ENCODE measurements at places on chromosomes 2 and 18.

- DNase-seq = no peak
These were observed 9.0 kb downstream of the REL start for GRCh38 chr2:60890393-60890707.

GRCh38 chr2:126849991-126850535, 48.6 kb upstream of the TEX51 start:
- no peak for DNase-seq

DNA sequence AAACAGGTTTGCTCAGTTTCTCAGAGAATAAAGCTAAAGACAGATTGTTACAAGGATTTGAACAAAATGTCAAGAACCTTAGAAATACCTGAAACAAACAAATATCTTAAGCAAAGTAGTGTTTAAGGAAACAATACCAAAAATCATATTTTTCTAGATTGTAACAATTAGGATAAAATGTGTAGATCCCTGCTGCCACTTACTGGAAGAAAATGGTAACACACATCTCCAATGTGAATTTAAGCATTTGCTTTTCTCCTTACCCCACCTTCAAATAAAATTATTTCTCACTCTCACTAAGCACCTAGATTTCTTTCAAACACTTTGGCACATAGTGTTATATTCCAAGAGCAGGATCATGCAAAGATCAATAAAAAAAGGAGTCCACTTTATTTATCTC, 34.9 kb downstream of the SUCLG1 start:
- no peak for DNase-seq

GRCh38 chr2:27701676-27702075, 38.0 kb downstream of the SLC4A1AP start:
- DNase-seq = no peak

DNA sequence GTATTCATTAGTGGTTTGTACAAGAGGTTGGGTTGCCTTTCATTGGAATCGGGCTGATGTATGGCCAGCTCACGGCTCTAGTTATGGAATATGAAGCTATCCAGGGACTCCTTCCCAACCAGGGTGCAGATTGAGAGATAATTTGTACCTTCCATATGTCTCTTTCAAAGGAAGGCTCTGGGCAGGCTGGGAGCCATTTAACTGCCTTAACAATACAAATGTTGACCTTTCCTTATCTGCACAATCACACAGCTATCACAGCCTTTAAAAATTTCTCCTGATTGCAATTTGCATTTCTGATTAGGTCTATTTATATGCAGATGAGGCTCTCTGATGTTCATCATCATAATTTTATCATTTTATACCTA, 58.7 kb downstream of the MYO3B start:
- DNase-seq = no peak

DNA sequence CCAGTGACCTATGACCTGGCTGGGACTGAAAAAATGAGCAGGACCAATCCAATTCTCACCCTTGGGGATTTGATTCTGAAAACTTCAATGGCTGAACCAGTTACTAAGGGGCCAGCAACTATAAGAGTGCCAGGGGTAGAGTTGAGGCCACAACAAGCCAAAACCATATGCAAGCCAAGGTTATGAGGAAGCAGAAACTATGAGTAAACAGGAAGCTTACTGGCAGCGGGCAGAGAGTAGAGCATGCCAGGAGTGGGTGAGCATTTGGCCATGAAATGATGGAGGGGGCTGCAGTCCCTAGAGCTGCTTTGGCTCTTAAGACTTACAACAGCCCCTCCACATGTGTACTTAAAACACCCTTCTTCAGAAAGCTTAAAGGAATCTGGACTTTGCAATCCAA, 82.4 kb downstream of the RBMS1 start:
- no peak for DNase-seq

GRCh38 chr2:158990397-158991214, 22.2 kb downstream of the TANC1 start:
- no peak for DNase-seq

DNA sequence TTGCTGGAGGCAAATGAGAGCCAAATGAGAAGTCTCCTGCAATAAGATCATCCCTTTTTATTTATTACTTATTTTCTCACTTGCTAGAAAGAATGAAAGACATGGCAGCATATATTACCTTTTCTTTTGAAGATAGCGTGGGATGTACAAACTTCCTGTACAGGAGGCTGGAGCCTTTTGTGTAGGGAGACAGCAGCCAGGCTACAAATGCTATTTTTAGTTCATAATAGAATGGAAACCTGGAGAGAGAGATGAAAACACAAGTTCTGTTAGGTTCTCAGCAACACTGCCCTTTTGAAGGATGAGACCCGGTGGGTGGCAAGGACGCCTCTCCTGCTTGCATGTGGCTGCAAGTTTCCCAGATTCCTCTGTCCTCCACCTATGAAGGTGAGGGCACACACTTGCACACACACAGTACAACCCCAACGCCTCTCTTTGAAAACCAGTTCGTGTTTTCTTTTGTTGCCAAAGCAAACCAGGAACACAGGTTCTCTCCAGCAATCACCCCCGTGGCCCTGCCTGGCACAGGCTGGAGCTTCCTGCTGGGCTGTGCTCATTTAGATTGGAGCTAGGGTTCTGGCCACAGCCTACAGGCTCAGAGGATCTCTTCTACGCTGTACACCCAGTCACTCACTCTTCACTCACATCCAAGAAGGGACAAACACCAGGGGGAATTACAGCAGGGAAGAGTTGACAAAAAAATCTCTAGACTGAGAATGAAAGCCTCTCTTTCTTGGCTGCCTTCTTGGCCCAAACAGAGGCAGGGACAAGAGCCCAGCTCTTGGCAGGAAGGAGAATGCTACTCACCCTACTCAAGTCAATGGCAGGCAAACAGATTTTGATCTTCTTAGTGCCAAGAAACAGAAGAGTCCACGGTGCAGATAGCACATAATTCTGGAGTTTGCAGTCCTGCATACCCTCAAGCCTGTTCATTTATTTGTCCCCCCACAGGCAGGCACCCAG, 55.6 kb downstream of the MRPL35 start:
- no peak for DNase-seq

DNA sequence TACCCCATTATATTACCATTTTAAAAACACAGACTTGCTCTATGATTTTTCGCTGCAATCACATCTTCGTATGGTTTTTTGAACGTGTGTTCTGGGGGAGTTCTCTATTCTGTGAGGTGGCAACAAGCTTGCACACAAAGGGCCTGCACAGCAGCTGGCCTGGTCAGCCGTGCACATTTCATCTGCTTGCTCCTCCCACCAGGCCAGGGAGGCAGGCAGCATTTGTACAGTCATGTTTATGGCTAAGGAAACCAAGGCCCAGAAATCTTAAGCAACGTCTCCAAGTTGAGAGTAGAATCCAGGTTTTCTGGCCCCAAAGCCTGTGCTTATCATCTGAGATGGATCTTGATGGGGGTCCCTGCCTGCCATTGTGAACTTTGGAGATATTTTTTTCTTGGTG, 106.4 kb upstream of the SMIM21 start:
- DNase-seq = no peak

GRCh38 chr2:230957756-230958391, 32.8 kb upstream of the GPR55 start:
- DNase-seq = no peak

DNA sequence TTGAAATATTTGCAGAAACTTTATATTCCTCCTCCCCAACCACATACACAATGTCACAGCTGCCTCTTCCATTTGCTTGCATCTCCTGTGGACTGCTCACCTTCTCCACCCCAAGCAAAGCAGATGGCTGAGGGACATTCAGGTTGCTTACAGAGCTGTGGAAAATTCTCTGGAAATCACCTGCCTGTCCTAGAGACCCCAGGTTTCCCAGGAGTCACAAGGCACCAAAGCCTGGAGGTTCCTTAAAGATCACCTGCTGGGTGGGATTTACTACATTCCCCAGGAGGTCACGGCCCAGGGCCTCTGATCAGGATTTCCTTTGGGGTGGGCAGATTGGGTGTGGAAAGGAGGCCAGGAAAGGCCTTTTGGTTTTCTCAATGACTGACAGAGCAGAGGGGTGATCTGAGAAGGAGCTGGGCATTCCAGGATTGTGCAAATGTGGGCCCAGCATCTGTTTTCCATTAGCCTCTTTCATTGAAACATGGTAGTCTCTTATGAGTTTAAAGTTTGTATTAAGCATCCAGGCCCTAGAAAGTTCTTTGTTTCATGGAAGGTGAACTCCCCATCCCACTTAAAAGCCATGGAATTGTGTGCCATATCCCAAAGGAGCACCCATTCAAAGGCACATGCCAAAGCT, 410.7 kb upstream of the TNP1 start:
- DNase-seq = no peak

DNA sequence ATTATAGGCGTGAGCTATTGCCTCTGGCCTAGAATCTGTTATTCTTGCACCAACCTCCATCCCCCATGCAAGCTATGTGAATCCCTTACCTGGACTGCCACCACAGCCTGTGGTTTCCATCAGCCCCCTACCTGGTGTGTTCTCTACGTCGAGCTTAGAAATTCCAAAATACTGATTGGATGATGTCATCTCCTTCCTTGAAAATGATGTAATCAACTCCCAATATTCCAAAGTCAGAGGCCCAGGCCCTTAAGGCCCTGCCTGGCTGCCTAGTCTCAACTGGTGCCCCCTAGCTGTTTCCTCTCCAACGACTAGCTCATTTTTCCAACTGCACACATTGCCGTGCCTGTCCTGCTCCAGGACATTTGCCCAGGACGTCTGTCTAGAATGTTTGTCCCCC, 41.3 kb upstream of the GBX2 start:
- no peak for DNase-seq

DNA sequence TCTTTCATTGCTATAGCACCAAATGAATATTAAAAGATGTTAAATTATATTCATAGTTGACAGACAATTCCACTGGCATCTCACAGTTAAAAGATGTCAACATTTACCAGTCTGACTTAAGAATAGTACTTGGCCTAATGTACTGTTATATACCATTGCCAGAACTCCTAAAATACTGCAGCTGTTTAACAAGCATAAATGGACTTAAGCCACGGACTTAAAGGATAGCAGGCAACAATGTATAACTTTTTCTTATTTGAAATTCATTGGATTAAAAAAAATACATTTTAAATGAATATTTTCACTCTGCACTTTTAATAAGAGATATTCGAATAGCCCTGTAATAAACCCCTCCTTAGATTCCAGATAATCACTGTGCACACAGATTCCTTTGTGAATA, 3.8 kb downstream of the TCF4 start:
- no peak for DNase-seq

GRCh38 chr18:46917803-46918600, 600 bp downstream of the KATNAL2 start:
- DNase-seq = peak; percentile 39

DNA sequence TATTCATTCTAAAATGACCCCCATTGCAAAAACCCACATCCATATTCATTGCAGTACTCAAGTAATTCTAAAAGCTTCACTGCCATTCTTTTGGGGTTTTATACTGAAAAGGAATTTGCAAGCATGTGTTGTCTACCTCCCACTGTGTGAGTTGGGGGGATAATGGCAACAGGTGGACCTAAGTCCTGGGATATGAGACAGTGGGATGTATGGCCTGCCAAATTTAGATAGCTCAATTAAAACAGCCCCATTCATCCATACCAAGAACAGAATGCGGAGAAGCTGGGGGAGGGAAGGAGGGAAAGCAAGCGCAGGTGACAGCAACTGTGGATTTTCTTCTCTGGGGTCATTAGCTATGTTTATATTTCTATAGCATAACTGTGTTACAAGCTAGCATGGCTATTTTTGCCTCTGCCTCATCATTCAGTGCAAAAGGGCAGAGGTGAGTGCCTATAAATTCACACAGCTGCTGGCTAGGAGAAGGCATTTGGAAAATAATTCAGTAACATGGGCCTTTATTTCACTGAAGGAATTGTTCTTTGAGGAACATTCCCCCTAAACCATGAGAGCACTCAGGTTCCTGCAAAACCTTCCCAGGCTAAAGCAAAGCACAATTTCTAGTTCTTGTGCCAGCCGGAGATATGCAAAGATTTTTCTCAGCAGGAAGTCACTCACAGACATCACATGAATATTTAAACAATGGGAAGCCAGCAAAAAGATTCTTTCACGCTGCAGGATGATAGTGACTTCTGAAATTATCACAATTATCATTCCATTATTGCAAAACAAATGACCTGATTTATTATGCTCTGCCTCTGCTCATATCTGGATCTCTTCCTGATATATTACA, 393.9 kb upstream of the ACVR2A start:
- DNase-seq = no peak

GRCh38 chr2:195458936-195459335, 198.1 kb upstream of the SLC39A10 start:
- DNase-seq = no peak

GRCh38 chr2:163553601-163554000, 182.2 kb downstream of the FIGN start:
- no peak for DNase-seq

DNA sequence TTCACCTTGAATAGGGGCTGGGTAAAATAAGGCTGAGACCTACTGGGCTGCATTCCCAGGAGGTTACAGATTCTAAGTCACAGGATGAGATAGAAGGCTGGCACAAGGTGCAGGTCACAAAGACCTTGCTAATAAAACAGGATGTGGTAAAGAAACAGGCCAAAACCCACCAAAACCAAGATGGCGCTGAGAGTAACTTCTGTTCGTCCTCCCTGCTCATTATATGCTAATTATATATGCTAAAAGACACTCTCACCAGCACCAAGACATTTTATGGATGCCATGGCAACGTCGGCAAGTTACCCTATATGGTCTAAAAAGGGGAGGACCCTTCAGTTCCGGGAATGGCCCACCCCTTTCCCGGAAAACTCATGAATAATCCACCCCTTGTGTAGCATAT, 711.5 kb upstream of the KLHL29 start:
- no peak for DNase-seq

GRCh38 chr2:10141736-10142639, 19.4 kb downstream of the RRM2 start:
- peak; percentile 76 for DNase-seq

DNA sequence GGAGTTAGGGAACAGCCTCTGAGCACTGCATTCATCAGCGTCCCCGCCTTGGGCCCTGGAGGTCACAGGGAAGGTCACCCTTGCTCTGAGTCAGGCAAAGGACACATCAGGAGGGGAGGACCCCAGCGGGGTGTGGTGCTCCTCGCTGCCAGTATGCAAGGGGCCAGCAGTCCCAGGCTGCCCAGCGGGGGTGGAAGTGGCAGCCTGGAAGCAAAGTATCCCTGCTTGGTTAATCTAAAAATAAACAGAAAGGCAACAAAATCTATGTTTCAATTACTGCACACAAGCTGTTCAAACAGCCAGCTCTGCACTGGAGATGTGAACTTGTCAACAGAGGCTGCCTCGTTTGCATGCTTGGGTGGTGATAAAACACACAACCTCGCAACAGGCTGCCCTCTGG, 164.1 kb downstream of the KLHL29 start:
- no peak for DNase-seq

DNA sequence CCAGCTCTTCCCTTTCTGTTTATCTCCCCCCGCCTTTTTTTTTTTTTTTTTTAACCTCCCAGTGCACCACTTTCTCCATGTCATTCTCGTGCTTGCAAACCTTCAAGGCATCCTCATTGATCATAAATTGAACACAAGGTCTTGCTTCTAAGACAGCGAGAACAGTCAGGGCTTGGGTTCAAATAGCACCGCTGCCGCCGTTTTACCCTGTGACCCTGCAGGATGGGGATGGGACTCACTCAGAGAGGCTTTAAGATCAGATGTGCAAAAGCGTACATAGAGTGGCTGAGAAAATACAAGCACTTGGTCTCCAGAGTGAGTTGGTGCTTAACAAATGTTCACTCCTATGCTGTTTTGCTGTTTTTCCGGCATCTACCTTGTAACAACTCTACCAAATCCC, 93.6 kb downstream of the TCF7L1 start:
- no peak for DNase-seq

Data from D341Med (cell line).